ENCODE measurements at places on chromosomes 6 and 20. TPM values are rescaled to one million over a fixed set of nuclear protein-coding genes. Genes with fewer than 3 reads are reported as not detected.

The RSPO3 gene
- total RNA-seq: 0.42 TPM

The ZBP1 gene
- 3.0 TPM for total RNA-seq

The WFDC12 gene
- not detected for total RNA-seq

The PNLDC1 gene
- total RNA-seq: not detected

The EYS gene
- total RNA-seq: 0.99 TPM

The ENTPD6 gene
- 57.9 TPM for total RNA-seq

The EFCAB8 gene
- not detected for total RNA-seq

The FAM83C gene
- total RNA-seq: not detected

The FILIP1 gene
- total RNA-seq: 1.3 TPM

DNA sequence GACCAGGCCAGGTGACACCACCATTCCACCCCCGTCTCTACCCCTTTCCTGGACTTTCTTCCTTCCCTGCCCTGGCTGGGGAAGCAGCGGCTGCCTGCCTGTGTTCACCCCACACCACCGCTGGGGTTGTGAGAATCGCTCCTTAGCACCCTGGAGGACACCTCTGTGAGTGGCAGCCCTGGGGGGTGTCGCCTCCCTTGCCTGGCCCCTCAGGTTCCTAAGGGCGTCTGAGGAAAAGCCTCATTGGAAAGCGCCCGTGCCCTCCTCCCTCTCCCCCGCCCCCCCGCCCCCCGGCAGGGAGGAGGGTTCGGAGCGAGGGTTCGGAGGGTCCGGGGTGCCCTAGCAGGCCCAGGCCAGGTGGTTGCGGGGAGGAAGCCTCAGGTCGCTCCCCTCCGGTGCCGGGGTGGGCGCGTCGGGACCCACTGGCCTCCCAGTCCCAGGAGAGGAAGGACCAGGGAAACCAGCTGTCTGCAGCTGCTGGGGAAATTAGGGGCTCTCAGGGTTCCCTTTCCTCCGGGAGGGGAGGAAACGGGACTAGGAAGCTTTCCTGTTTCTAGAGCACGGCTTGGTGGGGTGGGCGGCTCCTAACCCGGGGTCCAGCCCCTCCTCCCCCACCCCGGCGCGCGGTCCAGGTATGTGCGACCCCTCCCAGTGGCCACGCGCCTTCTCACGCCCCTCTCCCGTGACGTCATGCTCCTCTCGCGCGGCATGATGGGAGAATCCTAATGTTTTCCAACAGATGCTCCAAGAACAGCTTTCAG, at the start of gene PHACTR3:
Gene PHACTR3, plus strand, starts transcription at position 760 of the 761 bp plus-strand sequence. CDS start 475 bp downstream, outside the sequence.
- no peak for DNase-seq

DNA sequence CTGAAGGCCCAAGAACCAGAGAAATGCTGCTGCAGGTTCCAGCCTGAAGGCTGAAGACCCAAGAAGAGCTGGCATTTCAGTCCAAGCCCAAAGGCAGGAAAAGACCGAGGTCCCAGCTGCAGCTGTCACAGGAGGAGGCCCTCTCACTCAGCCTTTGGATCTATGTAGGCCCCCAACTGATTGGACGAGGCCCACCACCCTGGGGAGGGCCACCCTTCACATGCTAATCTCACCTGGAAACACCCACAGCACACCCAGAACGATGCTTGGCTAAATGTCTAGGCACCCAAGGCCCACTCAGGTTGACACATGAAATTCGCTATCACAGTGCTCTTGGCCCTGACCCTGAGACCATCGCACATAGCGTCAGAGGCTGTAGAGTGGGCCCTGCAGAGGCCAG, 6.8 kb downstream of the SLCO4A1 start:
- no peak for DNase-seq

DNA sequence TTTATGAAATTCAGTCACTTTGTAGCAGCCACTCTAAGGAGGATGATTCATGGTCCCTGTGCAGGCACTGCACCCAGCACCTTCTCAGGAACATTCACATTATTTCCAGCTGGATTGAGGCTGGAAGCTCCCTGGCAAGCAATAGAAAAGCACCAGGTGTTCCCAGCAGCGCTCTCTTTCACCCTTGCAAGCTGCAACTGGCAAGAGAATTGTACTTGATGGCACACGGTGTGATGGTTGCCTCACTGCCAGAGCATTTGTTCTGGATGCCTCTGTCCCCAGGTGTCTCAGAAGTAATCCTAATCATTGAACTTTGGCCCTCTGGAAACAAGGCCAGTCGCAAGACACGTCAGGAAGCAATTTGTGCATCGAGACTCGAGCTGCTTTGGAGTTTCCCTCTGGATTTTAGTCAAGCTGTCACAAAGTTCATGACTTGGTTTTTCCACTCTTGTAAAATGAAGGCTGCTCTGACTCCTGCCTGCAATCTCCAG, 24.9 kb upstream of the PHACTR2 start:
- no peak for DNase-seq

DNA sequence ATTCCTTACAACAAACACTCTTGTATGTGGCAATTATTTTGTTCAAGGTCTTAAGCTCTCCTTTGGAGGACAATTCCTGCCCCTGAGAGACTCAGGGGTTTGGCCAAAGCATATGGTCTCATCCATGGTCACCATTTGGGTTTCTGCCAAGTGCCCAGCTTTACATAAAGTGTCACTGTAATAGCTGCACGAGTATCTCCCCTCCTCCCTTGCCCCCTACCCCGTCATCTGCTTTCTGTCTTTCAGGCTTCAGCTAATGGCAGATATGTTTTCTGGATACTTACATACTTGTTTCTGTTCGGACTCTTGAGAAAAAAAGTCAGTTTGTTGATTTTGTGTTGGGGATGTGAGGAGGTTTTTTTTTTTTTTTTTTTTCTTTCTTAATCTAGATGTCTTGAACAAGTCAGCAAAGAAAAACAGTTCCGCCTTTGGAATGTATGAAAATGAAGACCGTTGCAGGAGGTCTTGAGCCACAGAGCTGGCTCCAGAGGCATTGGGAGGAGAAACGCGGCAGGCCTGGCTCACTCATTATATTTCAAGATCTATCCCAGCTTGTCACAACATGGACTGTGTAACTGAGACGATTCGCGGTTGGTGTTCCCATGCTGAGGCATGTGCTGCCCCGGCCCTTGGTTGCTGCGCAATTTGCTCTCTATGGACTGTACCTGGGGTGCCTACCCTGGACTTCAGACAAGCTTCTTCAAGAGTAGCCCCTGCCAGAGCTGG, 32.6 kb upstream of the STX16 start:
- DNase-seq: peak; percentile 14

DNA sequence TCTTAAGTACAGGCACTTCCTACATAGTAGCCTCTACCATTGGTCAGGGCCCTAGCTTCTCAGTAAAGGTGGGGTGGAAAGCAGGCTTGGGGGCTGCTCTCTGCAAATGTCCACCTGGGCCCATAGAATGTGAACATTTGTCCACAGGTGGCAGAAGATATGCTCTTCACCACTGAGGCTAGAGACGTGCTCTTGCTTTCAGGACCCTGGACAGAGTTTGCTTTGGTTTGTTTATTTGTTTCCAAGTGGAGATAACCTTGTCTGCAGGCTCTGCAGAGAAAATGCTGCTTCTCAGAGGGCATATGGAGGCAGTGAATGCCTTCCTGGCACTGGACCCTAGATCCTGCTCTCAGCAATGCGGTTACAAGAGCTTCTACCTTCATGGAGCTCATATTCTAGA, 129.0 kb downstream of the F13A1 start:
- no peak for DNase-seq

- no peak for DNase-seq
Measured at GRCh38 chr20:62916703-62917476, 9.4 kb downstream of the DIDO1 start.

DNA sequence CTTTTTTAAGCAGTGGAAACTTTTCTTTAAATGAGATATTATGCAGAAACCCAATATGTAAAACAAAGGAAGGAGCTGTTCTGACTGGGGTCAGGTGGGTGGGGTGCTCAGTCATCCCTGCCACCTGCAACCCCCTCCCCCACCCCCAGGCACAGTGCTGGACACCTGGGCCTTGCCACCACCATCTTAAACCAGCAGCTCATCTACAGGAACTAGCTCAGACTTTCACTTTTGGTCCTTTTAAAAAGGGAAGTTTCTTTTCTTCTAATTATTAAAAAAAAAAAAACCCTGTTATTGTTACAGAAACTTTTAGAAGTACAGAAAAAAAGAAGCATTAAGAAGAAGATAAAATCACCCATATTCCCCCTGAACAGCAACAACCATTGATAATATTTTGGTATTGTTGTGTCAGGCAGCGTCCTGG, 37.1 kb downstream of the PPP1R16B start:
- no peak for DNase-seq

DNA sequence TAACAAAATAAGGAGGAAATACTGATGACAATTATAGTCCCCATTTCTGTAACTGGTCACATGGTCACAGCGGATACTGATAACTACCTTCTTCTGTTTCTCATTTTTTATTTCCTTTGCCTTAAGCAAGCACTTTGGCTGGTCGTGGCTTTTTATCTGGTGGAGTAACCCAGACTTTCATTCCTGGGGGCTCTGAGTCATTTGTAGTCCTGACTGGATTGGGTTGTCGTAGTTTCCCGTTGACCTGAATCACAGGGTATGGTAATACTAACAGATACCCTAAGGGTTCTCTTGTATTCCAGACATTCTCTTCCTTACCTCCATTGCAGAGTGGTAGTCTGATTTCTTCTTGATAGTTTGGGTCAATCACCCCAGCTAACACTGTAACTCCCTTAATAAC, 500.3 kb upstream of the ADGRB3 start:
- peak; percentile 95 for DNase-seq

DNA sequence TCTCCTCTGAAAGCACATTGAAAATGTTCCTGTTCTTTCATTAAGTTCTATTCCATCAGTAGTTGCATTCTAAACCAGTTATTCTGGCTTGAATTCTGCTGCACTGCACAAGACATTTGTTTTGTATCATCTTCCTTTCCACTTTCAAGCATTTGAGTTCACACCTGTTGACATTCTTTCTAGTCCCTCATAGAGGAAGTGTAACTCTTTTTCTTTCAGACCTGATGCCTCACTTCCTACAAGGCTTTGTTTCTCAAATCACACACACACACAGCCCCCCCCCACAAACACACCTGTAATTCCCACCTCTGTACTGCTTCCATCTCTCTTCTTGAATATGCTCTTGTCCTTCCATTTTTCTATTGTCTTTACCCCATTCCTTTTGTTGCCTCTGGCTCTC, 50.9 kb downstream of the CCN2 start:
- no peak for DNase-seq

DNA sequence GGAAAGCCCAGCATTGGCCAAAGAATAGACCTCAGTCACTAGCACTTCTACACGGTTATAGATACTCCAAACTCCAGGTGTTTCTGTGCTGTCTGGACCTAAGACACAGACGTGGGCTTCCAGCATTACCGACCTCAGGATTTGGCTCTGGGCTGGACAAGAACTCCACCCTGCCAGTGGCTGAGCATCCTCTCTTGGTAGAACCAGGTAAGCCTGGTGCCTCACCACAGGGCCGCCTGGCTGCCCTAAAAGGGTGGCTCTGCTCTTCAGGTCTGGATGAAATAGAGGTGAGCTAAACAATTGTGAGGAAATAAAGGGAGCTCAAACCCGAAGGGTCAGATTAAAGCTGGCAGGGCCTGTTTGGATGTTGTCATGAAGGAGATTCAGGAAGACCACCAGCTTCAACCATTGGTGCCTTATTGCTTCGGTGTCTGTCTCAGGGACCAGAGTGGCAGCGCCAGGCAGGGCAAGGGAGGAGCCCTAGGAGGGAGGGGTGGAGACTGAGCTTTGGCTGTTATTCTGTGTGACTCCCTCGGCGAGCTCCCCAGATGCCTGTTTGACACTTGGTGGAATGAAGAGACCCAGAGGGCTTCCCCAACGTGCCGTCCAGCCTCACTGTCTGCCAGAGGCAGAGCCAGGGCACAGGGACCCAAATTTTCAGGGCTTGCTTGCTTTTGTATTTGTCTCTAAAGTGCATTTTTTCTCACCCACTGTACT, 8.6 kb downstream of the SYNDIG1 start:
- DNase-seq: no peak

GRCh38 chr6:85493389-85493788, 43.5 kb downstream of the NT5E start:
- no peak for DNase-seq

- no peak for DNase-seq
Measured at GRCh38 chr20:60480950-60481742, 522.9 kb downstream of the CDH26 start.

GRCh38 chr20:13102694-13103093, 93.9 kb downstream of the SPTLC3 start:
- DNase-seq: no peak

GRCh38 chr6:85641897-85642773, 551 bp downstream of the SYNCRIP start:
- peak; percentile 67 for DNase-seq

DNA sequence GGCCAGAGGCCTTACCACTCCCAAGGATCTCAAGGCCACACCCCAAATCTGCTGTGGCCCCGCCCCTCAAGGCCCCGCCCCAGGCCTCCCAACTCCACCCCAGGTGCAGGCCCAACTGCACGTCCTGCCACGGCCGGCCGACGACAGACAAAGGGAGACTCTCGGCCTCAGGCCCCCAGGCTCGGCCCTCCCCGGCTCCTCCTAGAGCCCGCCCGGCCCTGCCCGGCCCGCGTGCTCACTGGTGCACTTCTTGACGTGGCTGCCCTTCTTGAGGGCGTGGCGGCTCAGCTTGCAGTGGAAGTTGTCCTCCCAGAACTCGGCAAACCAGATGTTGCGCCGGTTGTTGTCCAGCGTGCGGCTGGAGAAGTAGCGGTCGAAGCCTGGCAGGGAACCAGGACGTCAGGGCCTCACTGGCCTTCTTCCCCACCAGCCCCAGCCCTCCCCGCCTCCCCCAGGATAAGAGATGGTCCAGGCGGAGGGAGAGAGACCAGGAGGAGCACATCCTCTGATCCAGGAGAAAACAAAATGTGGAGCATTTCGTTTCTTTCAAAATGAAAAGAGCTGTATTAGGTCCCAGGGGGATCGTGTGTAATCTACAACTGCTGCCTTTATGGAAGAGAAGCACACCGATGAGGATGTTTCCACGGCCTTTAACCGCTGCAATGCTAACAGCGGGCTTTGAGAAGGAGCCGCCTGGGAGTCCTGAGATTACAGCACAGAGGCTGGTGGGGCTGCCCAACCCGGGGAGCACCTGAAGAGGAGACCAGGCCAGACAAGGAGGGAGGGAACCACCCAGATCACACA, 89.4 kb downstream of the GRM4 start:
- DNase-seq: peak; percentile 19

Data from M059J (cell line).